ENCODE measurements at places on chromosomes 5 and 9.

GRCh38 chr9:133825555-133826218 lies 87.5 kb upstream of the SARDH start:
- no peak for DNase-seq

GRCh38 chr9:109775516-109775915 lies 4.5 kb upstream of the PALM2AKAP2 start:
- DNase-seq = no peak

DNA sequence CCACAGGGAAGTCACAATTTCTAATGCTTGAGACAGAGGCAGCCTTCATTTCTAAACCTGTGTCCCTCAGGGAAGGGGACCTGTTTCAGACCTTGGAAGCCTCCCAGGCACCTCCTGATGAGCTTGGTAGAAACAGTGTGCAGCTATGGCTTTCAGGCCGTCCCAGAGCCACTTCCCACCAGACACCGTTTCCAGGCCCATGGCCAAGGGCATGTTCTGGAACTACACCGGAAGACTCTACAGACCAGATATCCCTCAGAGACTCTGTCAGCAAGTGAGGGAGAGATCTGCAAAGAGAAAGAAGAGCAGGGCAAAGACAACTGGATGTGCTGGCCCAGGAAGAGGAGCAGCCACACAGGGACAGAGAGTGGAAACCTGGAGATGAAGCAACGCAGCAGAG lies 82.2 kb upstream of the HSPA9 start:
- no peak for DNase-seq

DNA sequence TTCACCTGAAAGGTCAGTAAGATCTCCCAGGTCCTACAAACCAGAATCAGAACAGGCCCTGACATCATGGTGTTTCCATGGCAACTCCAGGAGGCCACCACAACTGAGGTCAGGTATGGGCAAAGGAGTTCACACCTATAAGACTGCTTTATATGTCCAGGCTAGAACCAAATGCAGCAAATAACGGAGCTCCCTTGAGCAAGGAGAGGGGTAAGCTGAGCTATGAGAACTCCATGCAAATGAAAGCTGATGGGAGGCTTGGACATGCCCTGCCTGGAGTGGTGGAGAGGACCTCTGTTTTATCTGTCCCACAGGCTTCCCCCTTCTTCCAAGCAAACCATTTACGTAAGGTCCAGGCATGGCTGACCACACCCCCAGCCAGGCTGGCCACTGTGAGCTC lies 207.7 kb downstream of the SPOCK1 start:
- DNase-seq = no peak
